SK-MEL-5 (cell line): ENCODE measurements at places on chromosomes 2 and 18. TPM values are rescaled to one million over a fixed set of nuclear protein-coding genes. Genes with fewer than 3 reads are reported as not detected.

GRCh38 chr2:3423492-3424170 lies 44.1 kb downstream of the TRAPPC12 start:
- DNase-seq, result peak; percentile 79

- DNase-seq, result no peak
Observed at GRCh38 chr2:2021995-2022394, 277.7 kb upstream of the PXDN start.

DNA sequence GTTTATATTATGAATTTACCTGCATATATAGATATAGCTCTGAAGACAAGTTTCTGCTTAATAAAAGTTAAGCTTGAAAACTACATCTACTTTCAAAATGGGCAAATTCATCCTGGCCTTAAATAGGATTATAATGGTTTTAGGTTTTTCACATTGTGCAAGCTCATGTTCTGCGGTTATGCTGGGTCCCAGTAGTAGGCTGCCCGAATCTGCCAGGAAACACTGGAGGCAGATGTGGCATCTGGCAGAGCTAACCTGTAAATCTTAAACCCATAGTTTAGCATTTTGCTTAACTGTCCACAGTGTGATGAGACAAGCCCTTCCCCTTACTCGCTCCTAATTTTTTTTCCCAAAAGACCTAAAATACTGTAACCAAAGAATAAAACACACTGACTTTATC lies 234.2 kb downstream of the TCF4 start:
- no peak for DNase-seq

GRCh38 chr2:46164529-46165301 lies 132.5 kb upstream of the EPAS1 start:
- no peak for DNase-seq

MYO1B gene
- total RNA-seq, result 43.4 and 46.0 TPM in 2 replicates

MERTK gene
- total RNA-seq, result 220 and 225 TPM in 2 replicates
